ENCODE measurements at places on chromosomes 2 and 18. TPM values are rescaled to one million over a fixed set of nuclear protein-coding genes. Genes with fewer than 3 reads are reported as not detected.

FAM136A gene
- 15.7 TPM for total RNA-seq

MOGAT1 gene
- not detected for total RNA-seq

CRYGD gene
- not detected for total RNA-seq

PAX3 gene
- total RNA-seq, result 0.60 TPM

LHCGR gene
- 0.42 TPM for total RNA-seq
